Chondrocyte (in vitro differentiated cells): ENCODE measurements at places on chromosomes 13 and 19. TPM values are rescaled to one million over a fixed set of nuclear protein-coding genes. Genes with fewer than 3 reads are reported as not detected.

The PAK4 gene
- 12.3 to 16.7 TPM (median 14.4 TPM) in 3 replicates for total RNA-seq

- no peak for DNase-seq
These were observed 4.7 kb downstream of the VRK3 start for GRCh38 chr19:50020481-50020880.

The DKKL1 gene
- 1.5 to 2.4 TPM (median 2.1 TPM) in 3 replicates for total RNA-seq

DNA sequence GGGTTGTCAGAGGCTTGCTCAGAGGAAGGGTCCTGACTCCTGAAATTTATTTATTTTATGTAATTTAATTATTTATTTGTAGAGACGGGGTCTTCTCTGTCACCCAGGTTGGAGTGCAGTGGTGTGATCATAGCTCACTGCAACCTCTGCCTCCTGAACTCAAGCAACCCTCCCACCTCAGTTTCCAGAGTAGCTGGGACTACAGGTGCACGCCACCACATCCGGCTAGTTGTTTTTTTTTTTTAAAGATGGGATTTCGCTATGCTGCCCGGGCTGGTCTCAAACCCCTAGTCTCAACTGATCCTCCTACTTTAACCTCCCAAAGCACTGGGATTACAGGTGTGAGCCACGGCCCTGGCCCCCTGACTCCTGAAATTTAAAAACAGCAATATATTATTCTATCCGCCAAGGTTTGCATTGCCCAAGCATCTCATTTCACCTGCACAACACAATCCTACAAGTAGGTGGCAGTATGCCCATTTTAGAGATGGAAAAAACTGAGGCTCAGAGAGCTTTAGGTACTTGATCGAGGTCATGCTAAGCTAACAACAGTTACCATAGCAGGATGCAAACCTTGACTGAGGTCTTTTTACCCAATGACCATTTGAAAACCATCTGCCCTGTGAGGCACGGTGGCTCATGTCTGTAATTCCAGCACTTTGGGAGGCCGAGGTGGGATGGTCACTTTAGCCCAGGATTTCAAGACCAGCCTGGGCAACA lies 18.1 kb downstream of the ARHGEF18 start:
- no peak for DNase-seq

The ANKLE1 gene
- total RNA-seq: 0.38 to 0.57 TPM (median 0.53 TPM) in 3 replicates

GRCh38 chr13:79986890-79987289 lies 354.0 kb downstream of the SPRY2 start:
- no peak for DNase-seq

DNA sequence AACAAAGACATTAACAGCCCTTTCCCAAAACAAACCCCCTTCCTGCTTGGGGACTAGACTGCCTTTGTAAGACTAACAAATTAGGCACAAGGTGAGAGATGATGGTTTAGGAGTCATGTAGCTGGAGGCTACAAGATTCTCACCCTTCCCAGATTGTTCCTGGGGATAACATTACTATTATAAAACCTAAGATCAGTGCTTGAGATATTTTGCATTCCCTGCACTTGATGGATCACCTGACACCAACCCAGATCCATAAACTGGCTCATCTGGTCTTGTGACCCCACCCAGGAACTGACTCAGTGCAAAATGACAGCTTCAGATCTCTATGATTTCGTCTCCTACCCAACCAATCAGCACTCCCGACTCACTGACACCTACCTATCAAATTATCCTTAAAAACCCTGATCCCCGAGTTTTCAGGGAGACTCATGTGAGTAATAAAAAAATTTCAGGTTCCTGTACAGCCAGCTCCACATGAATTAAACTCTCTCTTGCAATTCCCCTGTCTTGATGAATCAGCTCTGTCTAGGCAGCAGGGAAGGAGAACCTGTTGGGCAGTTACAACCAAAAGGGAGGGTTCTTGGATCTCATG lies 2.4 kb upstream of the ZNF616 start:
- no peak for DNase-seq

The LIN37 gene
- total RNA-seq: 11.9 to 18.6 TPM (median 13.5 TPM) in 3 replicates

The GAS6 gene
- 83.7 to 113 TPM (median 111 TPM) in 3 replicates for total RNA-seq

The CEACAM20 gene
- not detected in 3 replicates for total RNA-seq

GRCh38 chr13:98939660-98940191 lies 38.1 kb downstream of the DOCK9 start:
- no peak for DNase-seq

The ZNF486 gene
- total RNA-seq: 4.4 to 5.5 TPM (median 5.2 TPM) in 3 replicates

GRCh38 chr13:30431269-30431940 lies 9.1 kb downstream of the UBE2L5 start:
- DNase-seq: no peak

DNA sequence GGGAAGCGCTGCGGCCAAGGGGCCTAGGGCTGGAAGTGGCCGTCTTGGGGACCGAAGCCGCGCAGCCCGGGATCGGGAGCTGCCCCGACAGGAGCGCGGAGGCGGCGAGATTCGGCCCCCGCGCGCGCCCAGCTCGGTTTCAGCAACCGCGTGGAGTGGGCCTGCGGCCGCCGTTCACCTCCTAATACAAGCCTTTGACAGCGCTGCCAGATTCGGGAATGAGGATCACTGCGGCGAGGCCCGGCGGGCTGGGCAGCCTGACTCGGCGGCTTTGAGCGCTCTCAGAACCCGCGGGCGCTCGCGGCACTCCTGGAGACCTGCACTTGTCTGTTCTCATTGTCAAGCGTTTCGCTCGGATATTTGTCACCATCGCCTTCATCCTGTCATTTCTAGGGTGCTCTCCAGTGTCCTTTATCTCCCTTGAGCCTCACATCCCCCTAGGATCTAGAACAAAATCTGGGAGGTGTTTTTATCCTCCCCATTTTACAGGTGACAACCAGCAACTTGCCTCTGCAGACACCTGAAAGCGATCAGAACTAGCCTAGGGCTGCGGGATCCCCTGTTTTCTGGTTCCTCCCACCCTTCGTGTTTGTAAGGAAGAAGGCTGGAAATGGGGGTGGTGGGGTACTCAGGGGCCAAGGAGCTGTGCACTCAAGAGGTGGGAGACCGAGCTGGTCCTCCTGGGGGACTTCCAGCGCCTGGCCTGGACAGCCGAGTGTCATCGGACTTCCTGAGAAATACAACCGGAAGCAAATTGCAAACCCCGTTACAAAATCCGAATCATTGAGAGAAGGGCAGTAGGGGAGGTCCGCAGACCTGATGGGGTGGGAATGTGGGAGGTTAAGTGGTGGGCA lies 1.5 kb upstream of the CDX2 start:
- DNase-seq: no peak

The C19orf67 gene
- total RNA-seq: not detected in 3 replicates

The CEBPA gene
- total RNA-seq: 0.56 to 2.2 TPM (median 1.7 TPM) in 3 replicates

The HSH2D gene
- total RNA-seq: not detected in 3 replicates

The FFAR3 gene
- not detected in 3 replicates for total RNA-seq

DNA sequence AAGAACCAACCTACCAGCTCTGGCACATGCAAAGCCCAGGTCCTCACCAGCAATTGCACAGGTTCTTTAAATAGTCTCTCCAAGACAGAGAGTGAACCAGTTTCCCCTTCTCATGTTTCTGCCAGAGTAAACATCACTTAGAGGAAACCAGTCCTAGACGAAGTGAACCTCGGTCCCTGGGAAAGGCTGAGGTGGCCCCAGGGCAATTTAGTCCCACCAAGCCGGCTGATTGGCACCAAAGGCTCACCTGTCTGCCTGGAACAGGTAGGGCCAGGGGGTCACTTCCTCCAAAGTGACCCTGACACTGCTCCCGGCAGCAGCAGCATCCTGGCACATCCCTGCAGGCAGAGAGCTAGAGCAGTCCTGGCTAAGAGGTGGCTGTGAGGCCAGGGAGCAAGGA lies 122.9 kb upstream of the ZNF507 start:
- DNase-seq: no peak

The WDR87 gene
- not detected in 3 replicates for total RNA-seq

DNA sequence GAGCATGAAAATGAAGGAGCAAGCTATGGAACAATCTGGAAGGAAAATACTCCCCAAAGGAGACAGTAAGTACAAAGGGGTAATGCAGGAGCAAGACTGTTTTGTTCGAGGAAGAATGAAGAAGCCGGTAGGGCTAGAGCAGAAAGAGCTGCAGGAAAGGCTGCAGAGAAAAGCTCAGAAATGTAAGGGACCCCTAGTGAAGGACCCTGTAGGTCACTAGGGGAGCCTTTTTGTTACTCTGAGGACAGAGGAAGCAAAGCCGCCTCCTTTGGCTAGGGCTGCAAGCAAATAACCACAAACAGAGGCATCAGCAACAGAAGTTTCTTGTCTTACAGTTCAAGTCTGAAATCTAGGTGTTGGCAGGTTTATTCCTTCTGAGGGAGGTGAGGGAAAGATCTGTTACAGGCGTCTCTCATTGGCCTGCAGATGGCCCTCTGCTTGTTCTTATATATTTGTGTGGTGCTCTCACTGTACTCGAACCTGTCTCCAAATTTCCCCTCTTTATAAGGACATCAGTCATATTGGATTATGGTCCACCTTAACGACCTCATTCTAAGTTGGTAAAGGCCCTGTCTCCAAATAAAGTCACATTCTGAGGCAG lies 362.3 kb downstream of the COG6 start:
- no peak for DNase-seq

The SELENOV gene
- total RNA-seq: not detected in 3 replicates

DNA sequence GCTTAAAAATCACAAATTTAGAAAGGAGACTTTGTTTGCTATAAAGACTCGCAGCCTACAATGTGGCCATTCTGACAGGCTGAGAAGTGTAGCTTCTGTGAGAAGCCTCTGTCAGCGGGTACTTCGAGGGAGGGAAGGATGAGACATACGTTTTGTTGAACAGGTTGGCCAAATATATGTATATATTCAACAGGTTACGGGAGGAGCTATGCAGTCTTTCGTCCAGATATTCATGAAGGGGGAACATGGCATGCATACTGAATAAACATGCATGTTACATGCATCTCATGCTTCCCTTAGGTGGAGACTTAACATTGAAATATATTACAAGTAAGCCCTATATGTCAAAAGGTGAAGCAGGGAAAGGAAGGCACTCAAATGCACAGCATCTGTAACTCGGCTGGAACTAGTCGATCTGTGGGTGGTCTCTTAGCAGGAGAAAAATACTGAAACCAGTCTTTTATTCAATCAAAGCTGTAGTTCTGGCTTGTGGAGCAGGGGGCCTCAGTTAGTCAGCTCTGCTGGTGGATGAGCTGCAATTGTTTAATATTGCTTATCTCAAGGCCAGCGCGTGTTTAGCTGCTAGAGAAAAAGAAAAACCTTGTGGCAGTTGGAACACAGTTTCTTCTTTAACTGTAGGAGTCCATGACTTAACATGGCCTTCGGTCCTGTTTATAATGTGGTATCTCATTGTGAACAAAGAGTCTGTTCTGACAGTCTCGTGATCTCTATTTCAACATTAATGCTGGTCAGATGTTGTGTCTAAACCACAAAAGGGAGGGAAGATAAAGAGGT lies 94.3 kb downstream of the FAM216B start:
- DNase-seq: no peak

The PROZ gene
- not detected in 3 replicates for total RNA-seq

The SRRM5 gene
- 0.12 to 0.27 TPM in 2 of 3 replicates, not detected in the other for total RNA-seq

DNA sequence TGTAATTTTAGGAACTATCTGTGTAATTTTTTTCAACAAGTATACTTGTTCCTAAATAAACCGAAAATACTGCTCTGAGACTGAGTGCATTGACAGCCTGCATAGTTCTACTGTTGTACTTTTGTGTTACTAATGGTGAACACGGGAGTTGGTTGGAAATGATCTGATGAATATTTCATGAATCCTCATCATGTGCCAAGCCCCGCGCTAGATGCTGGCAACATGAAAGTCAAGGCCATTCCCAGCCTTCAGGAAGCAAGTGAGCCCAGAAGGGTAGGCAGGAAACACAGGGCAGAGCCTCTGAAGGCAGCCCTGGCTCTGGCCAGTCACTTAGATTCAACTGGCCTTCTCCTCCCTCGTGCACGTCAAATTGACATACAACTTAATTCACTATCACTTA lies 106.1 kb downstream of the ABCC4 start:
- no peak for DNase-seq

- no peak for DNase-seq
These were observed 21.9 kb downstream of the CEBPA start for GRCh38 chr19:33280351-33280921.

DNA sequence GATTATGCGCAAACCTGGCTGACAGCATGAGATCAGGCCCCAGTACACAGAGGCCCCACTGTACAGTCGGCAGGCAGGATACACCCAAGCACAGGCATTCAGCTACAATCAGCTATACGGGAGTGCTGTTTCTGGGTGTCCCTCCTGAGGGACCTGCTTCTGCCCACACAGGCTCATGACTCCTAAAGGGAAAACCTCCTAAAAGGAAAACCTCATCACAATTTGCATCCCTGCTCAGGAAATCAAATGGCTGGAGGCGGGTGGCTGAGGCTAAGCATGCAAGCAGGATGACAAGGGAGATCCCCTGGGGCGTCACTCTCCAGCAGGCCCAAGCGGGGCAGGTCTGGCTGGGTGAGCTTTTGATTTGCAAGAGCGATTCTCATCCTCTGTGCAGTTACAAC lies 99.8 kb downstream of the CRYL1 start:
- no peak for DNase-seq

GRCh38 chr13:93338906-93339305 lies 112.3 kb downstream of the GPC6 start:
- no peak for DNase-seq
